ENCODE measurements at places on chromosomes 2 and 18.

GRCh38 chr2:8632755-8633154 is 49.1 kb upstream of the ID2 start:
- DNase-seq = peak; percentile 73

GRCh38 chr2:135037831-135038230 is 9.4 kb downstream of the MAP3K19 start:
- DNase-seq = no peak

DNA sequence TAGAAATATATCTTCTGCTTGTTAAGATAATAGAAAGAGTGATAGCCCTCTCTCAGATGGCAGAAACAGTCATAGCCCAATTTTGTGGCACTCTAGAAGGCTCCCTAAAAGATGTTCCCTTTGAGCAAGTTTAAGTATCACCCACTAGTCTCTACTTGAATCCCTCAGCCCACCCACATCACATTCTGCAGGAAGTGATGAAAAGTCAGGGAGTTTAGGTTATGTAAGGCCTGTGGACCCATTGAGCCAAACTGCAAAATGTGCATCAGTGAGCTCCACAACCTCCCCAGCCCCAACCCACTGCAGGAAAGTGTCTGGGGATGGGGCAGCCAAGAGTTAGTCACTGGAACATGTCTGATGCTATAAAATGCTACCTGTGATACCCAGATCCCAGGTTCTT is 25.6 kb downstream of the ANKRD44 start:
- DNase-seq = no peak

GRCh38 chr2:229176136-229176535 is 95.0 kb downstream of the PID1 start:
- no peak for DNase-seq

- DNase-seq = no peak
Measured at GRCh38 chr2:234606896-234607295, 110.0 kb upstream of the ARL4C start.

DNA sequence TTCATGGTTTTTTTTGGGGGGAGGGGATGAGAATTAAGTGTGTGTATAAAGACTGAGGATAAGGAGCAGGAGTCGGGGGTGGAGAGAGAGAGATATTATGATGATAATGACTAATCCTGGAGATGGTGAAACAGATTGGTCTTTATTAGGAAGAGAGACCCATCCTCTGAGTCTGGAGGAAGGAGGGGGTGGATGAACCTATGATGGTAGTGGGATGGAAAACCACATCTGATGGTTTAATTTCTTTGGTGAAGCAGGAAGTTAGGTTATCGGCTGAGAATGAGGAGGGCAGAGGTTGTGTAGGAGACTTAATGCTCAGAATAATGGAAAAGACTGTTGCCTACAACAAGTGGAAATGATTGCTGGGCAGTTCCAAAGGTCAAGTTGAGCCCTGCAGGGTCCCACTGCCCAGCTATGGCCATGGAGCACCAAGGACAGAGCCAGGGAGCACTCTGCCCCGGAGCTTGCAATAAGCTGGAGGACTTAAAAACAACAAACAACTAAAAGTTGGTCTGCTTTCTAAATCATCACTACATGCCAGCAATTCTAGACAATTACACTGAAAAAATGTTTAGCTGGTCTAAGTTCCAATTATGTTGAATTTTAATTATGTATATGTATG is 7.9 kb downstream of the SLC16A14 start:
- no peak for DNase-seq

GRCh38 chr18:48345596-48345995 is 63.6 kb downstream of the ZBTB7C start:
- peak; percentile 74 for DNase-seq

GRCh38 chr2:138238908-138239307 is 262.7 kb upstream of the SPOPL start:
- DNase-seq = no peak

GRCh38 chr2:112626604-112627059 is 19.1 kb upstream of the SLC20A1 start:
- peak; percentile 84 for DNase-seq

DNA sequence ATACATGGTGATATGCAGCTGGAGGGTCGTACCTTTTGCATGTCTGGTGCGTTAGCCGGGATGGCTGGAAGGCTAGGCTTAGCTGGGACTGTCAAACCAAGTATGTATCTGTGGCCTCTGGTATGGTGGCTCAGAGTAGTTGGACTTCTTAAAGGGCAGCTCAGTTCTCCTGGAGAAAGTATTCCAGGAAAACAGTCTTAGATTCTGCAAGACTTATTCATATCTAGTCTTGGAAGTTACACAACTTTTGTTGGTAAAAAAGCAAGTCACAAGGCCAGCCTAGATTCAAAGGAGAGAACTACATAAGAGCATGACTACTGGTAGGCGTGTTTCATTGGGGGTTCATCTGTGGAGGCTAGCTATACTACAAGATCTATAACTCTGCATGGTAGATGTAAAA is 45.5 kb downstream of the EML4 start:
- no peak for DNase-seq

DNA sequence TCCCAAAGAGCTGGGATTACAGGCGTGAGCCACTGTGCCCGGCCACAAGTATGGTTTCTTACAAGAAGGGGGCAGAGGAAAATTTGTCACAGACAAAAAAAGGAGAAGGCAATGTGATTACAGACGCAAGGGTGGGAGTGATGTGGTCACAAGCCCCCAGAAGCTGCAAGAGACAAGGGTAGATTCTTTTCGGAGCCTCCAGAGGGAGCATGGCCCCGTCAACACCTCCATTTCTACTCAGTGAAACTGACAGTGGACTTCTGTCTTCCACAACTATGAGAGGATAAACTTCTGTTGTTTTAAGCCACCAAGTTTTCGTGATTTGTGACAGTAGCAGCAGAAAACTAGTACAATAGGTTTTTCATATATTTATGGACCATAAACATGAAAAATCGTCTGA is 2.1 kb upstream of the TCF7L1 start:
- no peak for DNase-seq

DNA sequence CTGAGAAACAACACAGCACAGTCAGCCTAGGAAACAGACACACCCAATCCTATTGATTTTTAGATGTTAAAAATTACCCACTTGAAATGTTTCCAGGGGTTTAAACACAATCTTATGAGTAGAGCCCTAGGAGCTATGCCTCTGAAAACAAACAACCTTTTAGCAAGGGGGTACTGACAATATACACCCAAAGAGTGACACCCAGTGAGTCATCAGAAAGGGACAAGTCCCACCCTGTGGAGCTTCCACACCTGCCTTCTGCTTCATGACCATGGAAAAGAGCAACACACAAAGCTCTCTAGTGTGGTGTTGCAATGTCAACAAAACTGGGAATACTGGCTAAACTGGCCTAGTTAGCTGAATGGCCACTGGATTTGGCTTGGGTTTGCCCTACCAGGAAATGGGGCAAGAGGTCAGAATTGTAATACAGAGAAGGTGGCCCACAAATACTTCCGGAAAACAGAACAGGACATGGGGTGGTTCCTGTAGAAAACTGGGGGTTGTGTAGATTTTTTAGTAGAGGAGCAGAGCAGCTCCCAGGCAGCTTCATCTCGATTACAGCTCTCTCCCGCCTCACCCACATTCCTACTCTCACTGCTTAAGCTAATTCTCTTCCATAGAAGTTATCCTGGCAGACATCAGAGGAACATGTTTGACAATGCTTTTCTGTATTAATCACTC is 98.2 kb downstream of the GAREM1 start:
- DNase-seq = no peak

DNA sequence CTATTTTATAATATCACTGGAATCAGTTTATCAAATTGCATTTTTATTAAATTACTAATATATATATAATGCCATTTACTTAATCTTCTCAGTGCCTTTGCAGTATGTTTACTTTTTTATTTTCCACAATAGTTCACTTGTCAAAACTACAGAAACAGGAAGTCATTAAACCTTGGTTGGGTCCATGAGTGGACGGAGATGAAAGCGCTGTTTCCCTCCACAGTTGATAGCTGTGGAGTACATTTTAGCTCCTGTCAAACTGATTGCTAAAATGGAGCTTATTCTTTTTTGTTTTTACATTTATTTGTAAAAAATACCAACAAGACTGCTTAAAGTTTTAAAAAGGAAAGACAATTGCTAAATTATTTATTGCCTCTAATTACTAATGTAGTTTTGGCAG is 19.2 kb downstream of the MFF start:
- no peak for DNase-seq

DNA sequence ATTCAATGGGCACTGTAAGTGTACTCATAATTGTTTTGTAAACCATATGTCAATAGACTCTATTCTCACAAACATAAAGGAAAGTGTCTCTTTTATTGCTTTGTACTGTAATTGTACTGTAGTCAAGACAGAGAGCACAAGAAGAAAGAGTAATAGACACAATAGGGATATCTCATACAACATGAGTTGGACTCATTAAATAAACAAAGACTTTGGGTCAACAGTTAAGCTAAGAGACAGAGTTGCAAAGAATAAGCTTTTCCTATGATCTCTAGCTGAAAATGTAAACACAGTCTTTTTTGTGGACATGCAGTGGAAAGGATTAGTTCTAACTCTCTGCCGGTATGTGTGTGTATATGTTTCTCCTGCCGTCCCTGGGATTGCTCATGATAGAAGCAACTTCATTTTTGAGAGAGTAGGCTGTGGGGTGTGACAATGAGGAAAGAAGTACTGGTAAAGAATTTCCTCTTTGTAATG is 13.9 kb upstream of the KYNU start:
- DNase-seq = no peak

GRCh38 chr2:171772373-171772772 is 85.1 kb downstream of the DYNC1I2 start:
- DNase-seq = no peak

GRCh38 chr2:12819721-12820120 is 103.0 kb downstream of the TRIB2 start:
- DNase-seq = no peak

DNA sequence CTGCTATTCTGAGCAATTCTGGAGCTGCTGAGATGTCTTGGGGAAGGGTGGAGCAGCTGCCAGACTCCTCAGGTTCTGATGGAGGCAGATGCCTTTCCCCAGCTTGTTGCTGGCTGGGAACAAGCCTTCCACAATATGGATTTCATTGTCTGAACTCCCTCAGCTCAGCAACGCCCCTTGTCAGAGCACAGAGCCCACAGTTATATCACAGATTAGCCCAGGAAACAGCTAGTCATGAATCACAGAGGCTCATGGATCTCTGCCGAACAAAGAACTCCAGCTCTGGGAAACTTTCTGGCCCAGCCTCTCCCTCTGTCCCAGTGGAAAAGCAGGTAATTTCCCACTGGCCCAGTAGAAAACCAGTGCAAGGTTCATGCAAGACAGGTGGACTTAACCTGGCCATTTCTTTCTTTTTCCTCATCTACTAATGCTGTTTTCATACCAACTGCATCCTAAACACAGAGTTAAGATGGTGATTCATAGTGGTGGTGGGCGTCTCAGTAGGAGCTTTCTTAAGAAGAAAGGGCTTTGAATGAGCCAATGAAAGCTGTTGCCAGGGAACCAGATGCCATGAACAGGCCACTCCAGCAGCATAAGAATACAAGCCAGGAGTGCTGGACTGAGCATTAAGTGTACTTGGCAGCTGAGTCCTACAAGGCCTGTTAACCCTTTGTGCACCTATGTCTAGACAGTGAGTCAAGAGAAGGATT is 8.7 kb upstream of the KIAA2012 start:
- no peak for DNase-seq

- DNase-seq = no peak
Measured at GRCh38 chr2:23554054-23554697, 169.2 kb downstream of the KLHL29 start.

GRCh38 chr2:165757906-165758675 is 36.0 kb downstream of the GALNT3 start:
- DNase-seq = no peak

GRCh38 chr2:54271189-54271588 is 15.2 kb upstream of the TSPYL6 start:
- DNase-seq = no peak

DNA sequence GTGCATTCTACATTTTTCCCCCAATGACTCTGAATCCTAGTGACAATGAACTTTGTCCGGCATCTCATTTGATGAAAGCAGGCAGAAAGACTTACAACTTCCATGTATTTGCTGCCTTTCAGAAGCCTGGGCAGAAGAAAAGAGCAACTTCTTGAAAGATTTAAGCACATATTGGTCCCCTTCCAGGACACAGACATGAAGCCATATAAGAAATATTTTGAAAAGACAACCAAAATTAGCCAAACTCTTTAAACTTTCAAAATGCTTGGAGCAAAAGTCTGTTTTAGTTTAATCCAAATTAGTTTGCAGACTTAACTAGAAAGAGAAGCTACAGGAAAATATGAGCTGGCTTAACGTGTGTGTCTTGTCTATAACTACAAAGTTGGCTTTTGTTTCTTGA is 492.5 kb downstream of the NR4A2 start:
- no peak for DNase-seq

DNA sequence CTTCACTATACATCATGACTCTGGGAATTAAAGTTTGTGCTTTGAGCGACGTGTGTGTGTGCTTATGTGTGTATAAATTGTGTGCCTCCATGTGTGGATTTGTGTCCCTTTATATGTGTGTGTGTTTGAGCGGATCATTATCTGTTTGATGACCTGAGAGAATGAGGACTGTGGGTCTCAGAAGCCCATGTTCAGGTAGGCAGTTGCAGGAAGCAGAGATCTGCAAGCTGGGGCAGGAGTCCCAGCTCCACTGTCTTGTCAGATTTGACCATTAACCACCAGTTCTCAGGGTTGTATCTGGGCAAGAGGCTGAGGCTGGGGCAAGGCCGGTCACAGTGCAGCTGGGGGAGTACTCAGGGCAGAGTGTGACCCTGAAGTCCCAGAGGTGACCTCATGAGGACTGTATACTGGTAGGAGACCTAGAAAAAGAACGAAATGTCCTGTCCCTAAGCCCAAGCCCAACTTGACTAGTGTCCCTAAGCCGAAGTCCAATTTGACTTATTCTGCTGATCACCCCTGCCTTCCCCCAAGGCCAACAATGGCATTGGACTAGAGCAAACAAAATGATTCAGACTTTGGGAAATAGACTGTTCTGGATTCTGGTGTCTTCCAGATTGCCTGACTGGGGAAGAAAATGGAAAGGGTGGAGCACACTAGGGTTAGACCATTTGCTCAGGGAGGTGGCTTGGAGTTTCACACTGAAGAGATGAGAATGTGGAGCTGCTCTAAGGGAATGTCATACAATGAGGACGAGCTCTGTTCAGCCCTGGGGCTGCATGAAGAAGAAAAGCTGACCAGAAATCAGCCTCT is 28.1 kb downstream of the RHOB start:
- peak; percentile 14 for DNase-seq

- DNase-seq = peak; percentile 6
Measured at GRCh38 chr2:96097441-96097840, 18.9 kb downstream of the ADRA2B start.

DNA sequence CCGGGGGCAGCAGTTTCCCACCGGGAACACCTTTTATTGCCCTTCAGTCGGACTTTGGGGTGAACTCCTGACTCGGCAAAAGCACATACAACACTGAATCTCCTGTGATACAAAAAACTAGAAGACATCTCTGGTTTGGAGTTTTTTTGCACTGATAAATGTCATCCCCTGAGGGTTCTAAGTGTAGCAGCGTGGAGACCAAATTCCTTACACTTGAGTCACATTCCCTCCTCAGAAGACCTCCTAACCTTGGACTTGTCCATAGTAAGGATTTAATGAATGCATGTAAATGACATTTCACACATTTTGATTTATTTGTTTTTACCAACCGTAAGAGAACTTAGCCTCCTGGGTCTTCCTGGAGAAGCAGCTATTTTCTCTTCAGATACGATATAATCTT is 54.0 kb upstream of the GPR45 start:
- no peak for DNase-seq
